ENCODE measurements at places on chromosomes 7 and 10.

DNA sequence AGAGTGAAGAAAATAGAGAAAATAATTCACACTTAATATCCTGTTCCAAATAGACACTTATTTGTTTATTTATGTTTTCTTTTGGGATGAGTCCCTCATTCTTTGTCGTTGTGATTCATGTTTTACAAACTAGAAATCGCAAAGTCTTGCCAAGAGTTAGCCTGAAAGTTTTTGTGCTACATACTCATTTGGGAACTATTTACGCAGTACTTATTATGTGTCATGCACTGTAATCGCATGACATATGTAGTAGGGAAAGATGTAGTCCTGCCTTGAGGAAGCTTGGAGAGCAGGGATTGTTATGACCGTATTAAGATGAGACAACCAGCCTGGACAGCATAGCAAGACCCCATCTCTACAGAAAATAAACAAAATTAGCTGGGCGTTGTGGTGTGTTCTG is 189.3 kb downstream of the ABCA13 start:
- DNase-seq, result no peak

DNA sequence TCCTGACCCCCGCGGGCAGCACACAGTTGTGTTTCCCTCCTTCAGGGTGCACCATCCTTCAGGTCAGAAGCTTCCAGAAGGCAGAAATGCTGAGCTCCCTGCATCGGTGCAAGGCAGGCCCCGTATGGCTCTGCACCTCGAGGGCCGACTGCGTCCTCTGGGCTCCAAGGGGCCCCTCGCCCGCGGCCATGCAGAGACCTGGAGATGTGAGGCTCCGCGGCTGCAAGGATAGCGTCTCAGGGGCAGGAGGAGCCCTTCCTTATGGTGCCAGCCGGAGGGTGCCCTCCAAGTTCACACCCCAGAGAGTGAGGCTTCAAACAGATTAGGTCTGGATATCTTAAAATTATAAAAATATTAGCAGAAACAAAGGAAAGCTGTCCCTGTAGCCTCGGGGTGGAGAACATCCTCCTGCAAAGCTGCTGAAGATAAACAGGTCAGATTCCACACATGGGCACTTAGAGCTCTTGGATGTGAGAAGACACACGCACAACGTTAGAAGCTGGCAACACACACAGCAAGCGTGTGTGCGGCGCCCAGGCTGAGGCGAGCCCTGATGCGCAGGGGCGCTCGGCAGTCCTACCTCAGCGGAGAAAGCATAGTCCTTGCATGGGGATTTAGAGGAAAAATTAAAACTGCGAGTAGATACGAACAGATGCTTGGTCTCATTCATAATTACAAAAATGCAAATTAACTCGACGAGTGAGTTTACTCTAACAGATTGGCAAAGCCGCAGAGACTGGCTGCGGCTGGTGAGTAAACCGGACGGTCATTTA is 20.4 kb downstream of the KNDC1 start:
- DNase-seq, result no peak

- DNase-seq, result no peak
Measured at GRCh38 chr7:104928721-104929400, 85.1 kb upstream of the KMT2E start.

- DNase-seq, result peak; percentile 93
Measured at GRCh38 chr7:112286250-112287086, 80.0 kb downstream of the ZNF277 start.

- DNase-seq, result no peak
Measured at GRCh38 chr10:67541411-67541810, 154.6 kb downstream of the CTNNA3 start.

DNA sequence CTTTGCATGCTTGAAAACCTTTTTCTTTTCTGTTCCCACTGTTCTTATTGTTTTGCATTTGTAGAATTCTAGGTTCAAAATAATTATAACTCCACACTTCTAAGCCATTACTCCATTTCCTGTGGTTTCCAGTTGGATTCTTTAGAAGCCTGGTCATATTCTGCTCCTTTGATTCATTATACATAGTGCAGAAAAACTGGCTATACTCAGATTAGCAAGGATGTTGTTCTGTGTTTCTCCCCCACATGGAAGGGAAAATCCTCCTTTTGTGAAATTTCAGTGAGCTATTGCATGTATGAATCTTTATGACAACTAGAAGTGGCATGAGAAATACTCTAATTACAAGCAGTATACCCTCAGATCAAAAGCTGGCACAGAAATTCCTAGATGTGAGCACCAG is 79.5 kb downstream of the SLC13A1 start:
- DNase-seq, result peak; percentile 85

DNA sequence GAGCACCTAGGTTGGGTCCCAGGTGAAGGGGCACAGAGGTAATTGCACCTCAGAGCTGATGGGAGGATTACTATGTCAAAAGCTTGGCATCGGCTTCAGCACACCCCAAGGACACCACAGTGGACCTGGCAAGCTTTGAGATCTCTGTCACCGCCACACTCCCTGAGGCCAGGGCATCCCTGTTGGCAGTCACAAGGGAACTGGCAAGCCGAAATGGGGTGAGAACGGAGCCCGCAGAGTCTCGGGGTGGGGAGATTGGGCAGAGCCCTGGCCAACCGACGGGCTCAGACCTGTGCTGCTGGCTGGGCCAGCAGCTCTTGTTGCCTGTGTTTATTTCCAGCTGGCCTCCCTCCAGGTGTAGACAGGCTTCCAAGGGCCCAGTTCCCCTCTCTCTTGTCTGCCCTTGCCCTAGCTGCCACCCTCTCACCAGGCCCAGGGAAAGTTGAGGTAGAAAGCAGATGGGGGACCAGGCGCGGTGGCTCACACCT is 2.5 kb downstream of the HSPB1 start:
- no peak for DNase-seq

GRCh38 chr10:30589441-30589840 is 40.1 kb downstream of the LYZL2 start:
- DNase-seq, result no peak

GRCh38 chr7:1234881-1235500 is 2.3 kb downstream of the UNCX start:
- peak; percentile 78 for DNase-seq

DNA sequence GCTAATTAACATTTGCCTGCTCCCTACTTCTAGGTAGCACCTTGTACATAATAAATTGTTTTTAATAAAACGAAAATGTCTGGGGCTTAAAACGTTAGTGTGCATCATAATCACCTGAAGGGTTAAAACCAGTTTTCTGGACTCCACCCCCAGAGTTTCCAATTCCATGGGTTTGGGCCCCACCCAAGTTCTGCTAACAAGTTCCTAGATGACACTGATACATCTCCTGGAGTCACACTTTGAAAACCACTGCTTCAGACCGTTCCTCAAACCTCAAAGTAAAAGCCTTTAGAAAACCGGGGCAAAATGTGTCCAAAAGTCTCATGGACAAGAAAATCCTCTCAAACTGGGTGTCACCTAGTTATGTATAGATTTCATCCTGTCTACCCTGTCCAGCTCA is 9.3 kb downstream of the OSBPL3 start:
- DNase-seq, result no peak

GRCh38 chr7:130063036-130063435 is 7.3 kb upstream of the KLHDC10 start:
- DNase-seq, result peak; percentile 78

- no peak for DNase-seq
Measured at GRCh38 chr10:121914661-121915060, 13.2 kb downstream of the ATE1 start.

- peak; percentile 94 for DNase-seq
Measured at GRCh38 chr7:25656581-25657026, 428.3 kb upstream of the NPVF start.

DNA sequence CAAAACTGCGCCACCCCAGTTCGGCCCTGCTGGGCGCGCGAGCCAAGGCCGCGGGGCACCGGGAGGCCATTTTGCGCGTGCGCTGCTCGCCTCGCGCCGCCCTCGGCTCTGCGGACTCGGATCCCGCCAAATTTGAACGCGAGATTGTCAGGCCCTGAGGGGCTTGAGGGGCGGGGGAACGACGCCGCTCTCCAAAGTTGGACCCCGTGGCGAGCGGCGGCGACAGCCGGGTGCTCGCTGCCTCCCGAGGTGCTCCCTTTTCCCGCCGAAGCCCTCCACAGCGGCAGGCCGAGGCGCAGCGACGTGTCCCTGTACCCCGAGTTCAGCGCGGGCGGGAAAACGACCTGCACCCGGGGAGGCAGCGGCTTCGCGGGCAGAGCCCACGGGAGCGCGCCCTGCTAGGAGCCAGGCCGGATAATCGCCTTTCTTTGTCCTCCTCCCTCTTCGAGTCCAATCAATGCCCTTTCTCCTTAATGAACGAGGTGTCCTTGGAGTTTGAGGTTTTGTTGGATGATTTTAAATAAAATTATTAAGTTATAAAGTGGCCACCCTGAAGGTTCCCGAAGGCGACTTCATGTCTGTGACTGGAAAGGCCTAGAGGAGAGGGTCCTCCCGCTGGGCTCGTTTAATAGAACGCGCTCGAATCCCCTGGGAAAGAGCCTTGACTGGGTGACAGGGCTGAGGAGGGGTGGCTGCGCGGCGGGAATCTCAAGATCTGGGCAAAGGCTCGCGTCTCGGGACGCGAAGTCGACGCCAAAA is 10.7 kb upstream of the SPAG6 start:
- no peak for DNase-seq

- peak; percentile 70 for DNase-seq
Measured at GRCh38 chr10:117374506-117375359, 507 bp downstream of the PDZD8 start.

- DNase-seq, result no peak
Measured at GRCh38 chr7:69245646-69246045, 352.6 kb upstream of the AUTS2 start.

DNA sequence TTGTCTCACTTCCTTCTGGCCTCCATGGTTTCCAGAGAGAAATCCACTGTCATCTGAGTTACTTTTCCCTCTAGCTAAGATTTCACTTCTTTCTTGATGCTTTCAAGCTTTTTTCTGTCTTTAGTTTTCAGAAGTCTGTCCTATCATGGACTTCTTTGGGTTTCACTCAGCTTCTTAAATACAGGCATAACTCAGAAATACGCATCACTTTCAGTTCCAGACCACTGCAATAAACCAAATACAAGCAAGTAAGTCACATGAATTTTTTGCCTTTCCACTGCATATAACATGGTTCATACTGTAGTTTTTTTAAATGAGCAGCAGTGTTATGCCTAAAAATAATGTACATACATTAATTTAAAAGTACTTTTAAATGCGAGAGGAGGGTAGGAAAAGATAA is 48.7 kb downstream of the STK17A start:
- DNase-seq, result no peak

DNA sequence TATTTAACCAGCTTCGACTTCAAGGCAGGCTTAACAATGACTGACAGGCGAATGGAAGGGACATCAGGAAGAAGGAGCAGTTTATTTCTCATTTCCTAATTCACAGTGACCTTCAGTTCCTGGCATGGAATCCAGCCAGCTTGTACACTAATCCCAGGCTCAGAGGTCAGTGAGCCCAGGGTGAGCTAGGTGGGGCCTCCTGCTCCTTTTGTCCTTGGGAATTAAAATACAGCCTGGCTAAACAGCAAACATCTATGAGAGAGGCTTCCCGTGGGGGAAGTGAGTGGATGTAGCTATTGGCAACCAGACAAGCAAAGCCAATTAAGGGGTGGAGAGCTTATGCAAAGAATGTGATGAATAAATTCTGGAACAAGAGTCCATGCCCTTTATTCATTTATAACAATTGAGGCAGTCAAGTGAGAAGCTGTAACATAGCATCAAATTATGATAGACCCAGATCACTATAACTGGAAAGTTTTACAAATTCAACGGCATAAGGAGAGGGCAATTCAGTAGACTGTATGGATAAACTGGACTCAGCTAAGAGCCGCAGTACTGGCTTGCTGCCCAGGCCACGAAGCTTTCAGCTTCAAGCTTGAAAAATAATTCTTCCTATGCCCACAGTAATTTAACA is 57.1 kb downstream of the STK17A start:
- DNase-seq, result peak; percentile 93

DNA sequence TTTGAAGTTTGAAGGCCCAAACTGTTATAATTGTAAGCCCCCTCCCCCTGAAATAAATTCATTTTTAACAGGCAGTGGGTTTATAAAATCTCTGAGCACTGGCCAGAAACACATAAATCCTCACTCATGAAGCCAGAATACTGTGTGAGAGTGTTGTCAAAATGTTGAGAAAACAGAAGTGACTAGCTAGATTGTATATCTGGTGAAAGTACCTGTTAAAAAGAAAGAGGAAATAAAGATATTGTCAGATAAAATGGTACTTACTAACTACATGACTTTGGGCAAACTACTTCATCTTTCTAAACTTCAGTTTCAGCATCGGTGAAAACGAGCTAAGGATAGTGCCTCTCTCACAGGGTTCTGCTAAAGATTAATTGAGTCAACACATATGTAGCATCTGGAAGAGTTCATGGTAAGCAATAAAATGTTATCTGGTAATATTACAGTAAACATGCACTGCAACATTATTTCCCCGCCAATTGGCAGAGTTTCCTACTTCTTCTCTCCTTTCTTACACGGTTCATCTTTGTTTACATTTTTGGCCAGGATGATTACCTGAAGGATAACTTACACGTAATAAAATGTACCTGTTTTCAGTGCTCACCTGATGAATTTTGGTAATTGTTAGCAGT is 202.5 kb upstream of the CHRM2 start:
- no peak for DNase-seq

DNA sequence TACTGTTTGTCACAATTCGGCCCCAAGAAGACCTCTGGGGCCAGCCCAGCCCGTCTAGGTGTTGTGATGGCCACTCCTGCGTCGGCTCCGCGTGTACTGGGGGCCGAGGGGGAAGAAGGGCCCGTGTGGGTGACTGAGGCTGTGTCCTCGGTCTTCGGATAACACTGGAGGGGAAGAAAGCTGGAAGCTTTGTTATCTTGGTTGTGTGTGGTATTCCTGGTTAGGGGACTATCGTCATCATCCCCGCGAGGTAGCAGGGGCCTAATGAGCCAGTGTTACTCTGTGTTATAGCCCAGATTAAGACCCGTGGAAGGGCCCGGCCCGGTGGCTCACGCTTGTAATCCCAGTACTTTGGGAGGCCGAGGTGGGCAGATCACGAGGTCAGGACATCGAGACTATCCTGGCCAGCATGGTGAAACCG is 854 bp downstream of the MTG1 start:
- no peak for DNase-seq

GRCh38 chr10:11615396-11615795 is 3.9 kb upstream of the USP6NL start:
- DNase-seq, result no peak

- DNase-seq, result no peak
Measured at GRCh38 chr10:49518566-49518965, 20.4 kb downstream of the ERCC6 start.

- DNase-seq, result no peak
Measured at GRCh38 chr7:121954803-121955202, 81.8 kb downstream of the PTPRZ1 start.

DNA sequence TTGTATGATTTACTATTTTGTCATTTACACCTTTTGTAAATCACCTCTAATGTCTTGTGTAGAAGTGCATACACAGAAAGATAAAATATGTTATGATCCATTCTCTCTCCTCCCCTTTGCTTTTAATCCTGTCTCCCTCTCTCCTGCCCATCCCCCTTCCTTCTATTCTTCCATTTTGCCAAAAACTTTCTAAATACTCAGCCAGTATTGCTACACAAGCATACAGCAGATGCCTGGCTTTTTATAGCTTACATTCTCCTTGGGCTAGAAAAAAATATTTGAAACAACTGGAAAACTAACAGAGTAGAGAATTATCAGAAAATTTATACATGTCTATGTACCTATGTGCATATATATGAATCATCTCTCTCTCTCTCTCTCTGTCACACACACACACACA is 308.7 kb upstream of the BMPER start:
- no peak for DNase-seq

GRCh38 chr10:127612-128432 is 7.4 kb upstream of the ZMYND11 start:
- DNase-seq, result no peak
